ENCODE measurements at places on chromosomes 16 and 17. TPM values are rescaled to one million over a fixed set of nuclear protein-coding genes. Genes with fewer than 3 reads are reported as not detected.

GRCh38 chr16:54241525-54241924 is 45.1 kb downstream of the IRX3 start:
- H3K27ac ChIP-seq: no peak overlapping the region
- DNase-seq: no peak
- no peak overlapping the region for H3K4me3 ChIP-seq
- no peaks in the 10 kb centered on the region for H3K36me3 ChIP-seq
- no peaks in the 10 kb centered on the region for H3K4me1 ChIP-seq

- no peaks in the 10 kb centered on the region for H3K36me3 ChIP-seq
- H3K4me1 ChIP-seq: no peaks in the 10 kb centered on the region
- no peak for DNase-seq
- H3K27me3 ChIP-seq: peaks cover 2% of the 10 kb centered on the region
Measured at GRCh38 chr17:51387986-51388385, 127.6 kb downstream of the UTP18 start.

The ABCC12 gene
- total RNA-seq: not detected

GRCh38 chr17:16905593-16906191 is 66.2 kb downstream of the TNFRSF13B start:
- no peak for DNase-seq
- H3K4me3 ChIP-seq: no peak overlapping the region
- H3K36me3 ChIP-seq: no peaks in the 10 kb centered on the region

The IL34 gene
- not detected for total RNA-seq

The TMC7 gene
- not detected for total RNA-seq

- H3K4me1 ChIP-seq: no peaks in the 10 kb centered on the region
- DNase-seq: no peak
- H3K4me3 ChIP-seq: no peak overlapping the region
- no peak overlapping the region for H3K27ac ChIP-seq
Measured at GRCh38 chr16:80457871-80458270, 82.9 kb upstream of the DYNLRB2 start.

- DNase-seq: no peak
- H3K4me1 ChIP-seq: peaks cover 12% of the 10 kb centered on the region
- no peak overlapping the region for H3K27ac ChIP-seq
- no peaks in the 10 kb centered on the region for H3K27me3 ChIP-seq
- H3K36me3 ChIP-seq: peaks cover 32% of the 10 kb centered on the region
- no peak overlapping the region for H3K4me3 ChIP-seq
Measured at GRCh38 chr17:4849011-4849536, 15.9 kb downstream of the MINK1 start.

The GDPD3 gene
- total RNA-seq: 11.8 TPM

GRCh38 chr17:55496094-55496881 is 15.0 kb downstream of the SMIM36 start:
- H3K27me3 ChIP-seq: peaks cover 25% of the 10 kb centered on the region
- no peak overlapping the region for H3K4me3 ChIP-seq
- no peaks in the 10 kb centered on the region for H3K4me1 ChIP-seq
- H3K36me3 ChIP-seq: no peaks in the 10 kb centered on the region
- H3K27ac ChIP-seq: no peak overlapping the region

DNA sequence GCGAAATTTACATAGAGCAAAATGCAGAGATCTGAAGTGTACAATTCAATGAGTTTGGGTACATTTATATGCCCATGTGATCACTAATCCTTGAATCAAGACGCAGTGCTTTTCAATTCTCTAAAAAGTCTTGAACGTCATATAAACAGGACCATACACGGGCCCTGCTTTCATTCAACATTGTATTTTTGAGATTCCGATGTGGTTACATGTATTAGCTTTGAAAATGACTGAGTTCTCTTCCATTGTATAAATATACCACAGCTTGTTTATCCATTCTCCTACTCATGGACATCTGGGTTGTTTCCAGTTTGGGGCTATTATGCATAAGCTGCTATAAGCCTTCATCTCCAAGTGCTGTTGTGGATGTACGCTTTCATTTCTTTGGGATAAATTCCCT is 45.5 kb downstream of the ZCCHC14 start:
- no peak for DNase-seq
- H3K36me3 ChIP-seq: peaks cover 9% of the 10 kb centered on the region
- no peak overlapping the region for H3K4me3 ChIP-seq
- H3K27me3 ChIP-seq: no peaks in the 10 kb centered on the region
